ENCODE measurements at places on chromosomes 12 and 14.

DNA sequence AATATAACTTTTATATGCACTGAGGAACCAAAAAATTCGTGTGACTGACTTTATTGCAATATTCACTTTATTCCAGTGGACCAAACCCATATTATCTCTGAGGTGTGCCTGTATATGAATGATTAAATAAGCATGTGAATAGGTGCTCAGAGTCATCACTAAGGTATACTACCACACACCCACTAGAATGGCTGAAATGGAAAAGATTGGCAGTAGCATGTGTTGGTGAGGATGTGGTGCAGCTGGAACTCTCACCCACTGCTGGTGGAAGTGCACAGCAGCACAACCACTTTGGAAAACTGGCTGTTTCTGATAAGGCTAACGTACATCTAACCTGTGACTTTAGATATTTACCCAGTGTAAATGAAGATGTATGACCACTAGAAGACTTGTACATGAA lies 36.8 kb downstream of the GOLGA5 start:
- DNase-seq, result no peak

DNA sequence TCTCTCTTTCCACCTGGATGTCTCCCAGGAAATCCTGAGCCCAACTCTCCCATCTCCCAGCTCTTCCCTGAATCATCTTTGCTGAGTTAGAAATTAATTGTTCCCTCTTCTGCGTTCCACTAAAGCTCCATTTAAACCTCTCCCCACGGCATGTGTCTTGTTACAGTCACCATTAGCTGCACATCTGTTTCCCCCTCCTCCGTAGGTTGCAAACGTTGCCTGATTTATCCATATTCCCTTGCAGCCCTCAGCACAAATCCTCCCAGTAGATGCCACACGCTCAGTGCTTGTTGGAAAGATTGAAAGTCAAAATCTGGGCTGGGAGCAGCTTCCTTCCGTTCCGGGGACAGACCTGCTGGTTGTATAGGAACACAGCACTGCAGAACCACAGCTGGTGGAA lies 90.4 kb downstream of the SLC24A4 start:
- no peak for DNase-seq

- no peak for DNase-seq
These were observed 25.9 kb upstream of the PPFIBP1 start for GRCh38 chr12:27498149-27498548.

DNA sequence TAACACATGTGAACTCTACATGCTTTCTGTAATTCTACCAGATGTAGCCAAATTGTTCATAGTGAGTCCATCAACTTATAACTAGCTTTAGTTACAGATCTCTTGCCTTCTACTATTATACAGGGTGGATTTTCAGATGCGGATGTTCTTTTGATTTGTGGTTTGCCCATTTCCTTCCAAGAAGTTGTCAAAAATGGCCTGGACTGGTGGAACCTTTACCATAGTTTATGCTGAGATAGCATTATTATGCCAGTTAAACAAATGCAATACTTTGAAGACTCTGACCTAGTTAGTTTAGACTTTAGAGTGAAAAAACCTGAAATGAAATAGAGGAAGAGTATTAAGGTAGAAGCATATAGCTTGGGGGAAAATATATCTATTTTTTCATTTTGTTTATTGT lies 27.4 kb upstream of the CFL2 start:
- DNase-seq, result no peak

DNA sequence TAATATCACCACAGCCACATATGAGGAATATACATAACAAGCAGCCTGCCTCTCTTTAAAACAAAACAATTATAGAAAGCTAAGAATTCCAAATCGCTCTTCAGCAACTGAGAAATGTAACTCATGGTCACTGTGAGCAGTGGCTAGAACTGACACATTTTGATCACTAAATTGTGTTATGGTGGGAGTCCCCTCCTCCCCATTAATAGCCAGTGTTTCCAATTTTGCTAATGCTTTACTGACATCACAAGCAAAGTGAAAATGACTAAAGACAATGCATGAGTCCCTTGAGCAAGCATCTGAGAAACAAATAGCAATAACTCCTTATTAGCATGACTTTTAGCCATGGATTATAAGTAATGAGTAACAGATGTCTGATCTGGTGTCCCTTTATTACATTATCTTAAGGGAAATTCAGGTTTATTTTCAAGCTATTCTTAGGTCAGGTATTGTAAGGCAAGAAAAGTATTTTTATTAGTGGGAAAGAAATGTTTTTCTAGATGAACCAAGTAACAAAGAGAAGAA lies 148.3 kb downstream of the KCNH5 start:
- DNase-seq, result no peak

- DNase-seq, result no peak
These were observed 31.4 kb upstream of the SLC2A13 start for GRCh38 chr12:40137252-40137651.
